ENCODE measurements at places on chromosomes 1 and 21. TPM values are rescaled to one million over a fixed set of nuclear protein-coding genes. Genes with fewer than 3 reads are reported as not detected.

DNA sequence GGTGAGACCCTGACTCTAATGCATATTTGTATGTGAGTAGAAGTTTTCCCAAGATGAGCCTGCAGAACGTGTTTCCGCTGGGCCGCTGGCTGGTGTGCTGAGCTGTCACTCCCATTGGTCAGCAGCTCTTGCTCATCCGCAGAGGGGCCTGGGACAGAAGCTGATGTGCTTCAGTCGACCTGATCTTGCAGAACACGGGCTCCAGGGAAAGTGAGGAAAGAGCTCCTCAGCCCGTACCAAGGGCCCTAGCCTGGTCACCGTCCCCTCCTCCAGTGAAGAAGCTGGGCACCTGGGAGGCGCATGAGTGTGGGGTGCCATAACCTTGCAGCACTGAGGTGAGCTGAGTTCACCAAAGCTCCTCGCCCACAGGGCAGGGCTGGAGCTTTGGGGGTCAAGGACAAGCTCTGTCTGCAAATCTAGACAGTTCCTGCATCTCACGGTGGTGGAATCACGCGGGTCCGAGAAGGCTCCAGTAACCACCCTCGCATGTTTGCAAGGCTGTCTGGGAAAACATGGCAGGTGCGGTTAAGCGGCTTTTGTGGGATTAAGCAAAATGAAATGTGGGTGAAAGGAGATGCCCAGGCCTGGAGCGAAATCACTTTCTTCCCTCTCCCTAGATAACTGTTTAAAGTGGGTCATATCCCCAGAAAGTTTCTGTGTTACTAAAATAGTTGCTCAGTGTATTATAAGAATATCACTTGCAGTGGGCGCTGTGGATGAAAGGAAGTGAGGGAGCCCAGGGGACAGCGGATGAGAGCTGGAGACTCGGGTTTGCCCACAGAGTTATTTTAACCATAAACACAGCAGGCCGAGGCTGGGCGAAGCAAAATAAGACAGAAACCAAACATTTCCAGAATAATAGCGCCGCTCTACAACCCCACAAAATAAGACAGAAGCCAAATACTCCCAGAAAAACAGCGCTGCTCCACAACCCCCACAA is 33.1 kb upstream of the LRRC3 start:
- no peak for DNase-seq

PROX1 gene
- under 0.01 TPM for total RNA-seq

C1orf185 gene
- total RNA-seq, result not detected

GRCh38 chr21:35236090-35236489 is 187.0 kb upstream of the RUNX1 start:
- no peak for DNase-seq

DNA sequence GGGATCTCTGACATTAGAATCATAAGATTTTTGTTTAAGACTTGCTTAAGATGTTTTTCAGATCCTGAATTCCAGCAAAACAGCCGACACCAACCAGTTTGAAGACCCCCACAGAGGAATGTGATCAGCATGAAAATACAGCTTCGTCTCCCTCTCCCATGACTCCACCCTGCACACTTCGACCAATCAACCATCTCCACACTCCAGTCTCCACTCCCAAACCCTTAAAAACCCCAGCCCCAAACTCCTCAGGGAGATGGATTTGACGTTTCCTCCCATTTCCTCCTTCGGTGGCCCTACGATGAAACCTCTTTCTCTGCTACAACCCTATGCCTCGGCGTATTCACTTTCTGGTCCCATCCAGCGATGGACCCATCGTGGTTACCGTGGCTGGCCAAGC is 30.1 kb upstream of the KIF26B start:
- no peak for DNase-seq

- peak; percentile 73 for DNase-seq
Measured at GRCh38 chr1:205375835-205376545, 19.3 kb upstream of the KLHDC8A start.

DNA sequence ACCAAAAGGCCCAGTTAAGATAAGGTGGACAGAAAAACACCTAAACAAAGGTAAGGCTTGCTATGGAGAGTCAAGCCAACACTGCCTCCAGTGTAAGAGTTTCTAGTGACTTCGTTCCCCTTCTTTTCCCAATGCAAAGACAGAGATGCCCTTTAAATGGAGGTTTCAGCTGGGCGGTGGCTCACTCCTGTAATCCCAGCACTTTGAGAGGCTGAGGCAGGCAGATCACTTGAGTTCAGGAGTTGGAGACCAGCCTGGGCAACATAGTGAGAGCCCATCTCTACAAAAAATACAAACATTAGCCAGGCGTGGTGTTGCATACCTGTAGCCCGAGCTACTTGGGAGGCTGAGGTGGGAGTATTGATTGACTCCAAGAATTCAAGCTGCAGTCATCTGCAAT is 24.0 kb upstream of the COL6A1 start:
- DNase-seq, result no peak

- peak; percentile 51 for DNase-seq
Measured at GRCh38 chr1:222889440-222889839, 74.6 kb downstream of the DISP1 start.

- DNase-seq, result no peak
Measured at GRCh38 chr1:6927626-6928025, 142.4 kb downstream of the CAMTA1 start.

Data from bronchial epithelial cell (primary cell).